ENCODE measurements at places on chromosomes 7 and 10. TPM values are rescaled to one million over a fixed set of nuclear protein-coding genes. Genes with fewer than 3 reads are reported as not detected.

GRID2IP gene
- total RNA-seq, result not detected

TMEM139 gene
- 0.71 TPM for total RNA-seq

TRIM73 gene
- 1.4 TPM for total RNA-seq

- DNase-seq, result no peak
- no peak overlapping the region for H3K4me3 ChIP-seq
- H3K36me3 ChIP-seq, result no peaks in the 10 kb centered on the region
- no peak overlapping the region for H3K27ac ChIP-seq
- H3K27me3 ChIP-seq, result no peaks in the 10 kb centered on the region
Measured at GRCh38 chr10:20552382-20552781, 344.7 kb downstream of the NEBL start.

DNA sequence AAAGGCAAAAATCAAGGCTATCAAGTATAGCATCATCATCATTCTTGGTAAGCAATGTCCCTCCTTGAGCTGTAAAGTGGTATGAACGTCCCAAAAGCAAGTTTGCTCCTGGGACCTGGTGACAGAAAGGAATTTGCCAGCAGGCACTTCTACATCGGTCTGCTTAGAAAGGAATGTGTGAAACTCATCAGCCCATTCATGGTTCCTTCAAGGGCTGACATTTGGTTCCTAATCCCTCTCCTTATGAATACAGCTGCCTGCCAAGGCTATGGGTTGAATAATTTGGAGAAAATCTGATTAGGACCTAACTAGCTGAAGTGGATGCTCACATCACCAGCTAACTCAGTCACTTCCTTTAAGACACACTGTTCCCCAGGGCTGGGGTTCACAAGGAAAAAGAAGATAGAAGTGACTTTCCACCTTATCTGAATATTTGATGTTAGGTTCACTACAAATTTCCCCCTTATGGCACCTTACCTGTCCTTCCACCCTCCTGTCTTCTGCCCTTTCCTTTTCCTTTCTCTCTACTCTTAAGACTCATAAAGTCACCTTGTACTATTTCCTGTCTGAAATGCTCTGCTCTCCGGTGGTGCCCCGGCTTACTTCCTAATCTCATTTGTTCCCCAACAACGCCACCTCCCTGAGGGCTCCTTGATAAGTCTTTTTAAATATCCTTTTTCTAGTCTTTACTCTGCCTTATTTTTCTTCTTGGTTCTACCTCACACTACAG is 187.1 kb downstream of the NPSR1 start:
- no peak for DNase-seq
- no peaks in the 10 kb centered on the region for H3K36me3 ChIP-seq

- no peak for DNase-seq
- H3K36me3 ChIP-seq, result peaks cover 35% of the 10 kb centered on the region
- H3K27me3 ChIP-seq, result no peaks in the 10 kb centered on the region
- peaks cover 19% of the 10 kb centered on the region for H3K4me1 ChIP-seq
- H3K27ac ChIP-seq, result peak overlapping the region; percentile 93
Measured at GRCh38 chr7:98879198-98879978, 1.1 kb downstream of the TRRAP start.

- no peak overlapping the region for H3K27ac ChIP-seq
- H3K4me1 ChIP-seq, result peaks cover 11% of the 10 kb centered on the region
- no peak for DNase-seq
- H3K4me3 ChIP-seq, result no peak overlapping the region
- H3K36me3 ChIP-seq, result no peaks in the 10 kb centered on the region
Measured at GRCh38 chr10:13820119-13820963, 233.6 kb downstream of the PRPF18 start.

- H3K27ac ChIP-seq, result no peak overlapping the region
- no peak for DNase-seq
- H3K4me3 ChIP-seq, result no peak overlapping the region
- no peaks in the 10 kb centered on the region for H3K4me1 ChIP-seq
- H3K27me3 ChIP-seq, result no peaks in the 10 kb centered on the region
Measured at GRCh38 chr7:120412139-120413050, 139.4 kb downstream of the KCND2 start.

- no peaks in the 10 kb centered on the region for H3K36me3 ChIP-seq
- no peaks in the 10 kb centered on the region for H3K27me3 ChIP-seq
- no peak for DNase-seq
Measured at GRCh38 chr10:93741367-93741766, 16.4 kb upstream of the LGI1 start.

DNA sequence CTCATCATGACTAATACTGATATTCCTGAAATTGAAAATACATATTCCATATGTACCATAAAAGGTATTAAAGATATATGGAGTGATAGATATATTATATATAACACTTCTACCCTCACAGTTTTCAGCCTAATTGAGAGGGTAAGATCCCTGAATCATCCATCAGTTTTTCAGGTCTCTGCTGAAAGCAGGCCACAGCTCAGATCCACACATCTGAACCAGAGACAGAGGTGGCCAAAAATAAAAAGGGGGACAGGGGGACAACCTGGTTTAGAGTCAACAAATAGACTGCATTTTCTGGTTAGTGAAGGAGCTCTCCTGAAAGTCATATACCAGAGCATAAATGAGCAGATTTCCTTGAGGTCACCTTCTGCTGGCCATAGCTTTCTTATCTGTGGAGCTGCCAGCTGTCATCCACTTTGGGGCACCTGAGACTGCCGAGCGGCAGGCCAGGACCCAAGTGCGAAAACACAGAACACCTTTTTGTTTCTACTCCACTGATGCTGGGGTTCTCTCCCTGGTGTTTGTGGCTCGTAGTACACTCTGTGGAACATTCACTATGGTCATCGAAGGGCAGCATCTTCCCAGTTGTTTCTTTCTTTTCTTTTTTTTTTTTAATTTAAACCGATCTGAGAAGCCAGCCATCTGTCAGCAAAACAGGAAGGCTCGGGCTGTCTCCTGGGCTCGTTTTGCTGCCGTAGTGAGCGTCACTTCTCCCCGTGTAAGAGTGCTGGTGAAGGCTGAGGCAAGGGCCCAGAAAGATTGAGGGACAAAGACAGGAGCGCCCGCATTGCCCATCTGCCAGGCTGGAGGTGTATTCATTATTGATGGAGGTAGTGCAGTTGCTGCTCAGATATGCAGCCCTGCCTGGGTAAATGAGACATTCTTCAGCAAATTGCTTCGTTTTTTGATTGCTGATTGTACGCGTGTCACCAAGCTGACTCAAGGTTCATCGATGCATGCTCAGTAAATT is 13.5 kb downstream of the IKZF1 start:
- H3K27ac ChIP-seq, result no peak overlapping the region
- H3K27me3 ChIP-seq, result no peaks in the 10 kb centered on the region
- no peaks in the 10 kb centered on the region for H3K4me1 ChIP-seq
- no peaks in the 10 kb centered on the region for H3K36me3 ChIP-seq
- H3K4me3 ChIP-seq, result no peak overlapping the region
- DNase-seq, result no peak

DNA sequence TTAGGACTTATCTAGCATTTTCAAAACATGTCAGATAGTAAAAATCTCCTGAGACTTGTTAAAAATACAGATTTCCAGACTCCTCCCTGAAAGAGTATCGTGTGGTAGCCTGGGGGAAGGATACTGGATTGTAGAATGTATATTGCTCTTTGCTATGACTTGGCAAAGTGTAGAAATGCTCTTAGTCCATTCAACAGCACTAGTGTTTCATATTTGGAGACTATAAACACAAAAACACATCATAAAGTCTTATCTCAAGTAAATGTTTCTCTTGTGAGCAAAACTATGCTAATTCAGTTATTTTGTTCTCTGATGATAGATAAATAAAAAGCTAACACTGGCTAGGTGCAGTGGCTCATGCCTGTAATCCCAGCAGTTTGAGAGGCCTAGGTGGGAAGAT is 137.5 kb upstream of the PRPS1L1 start:
- no peaks in the 10 kb centered on the region for H3K36me3 ChIP-seq
- no peaks in the 10 kb centered on the region for H3K27me3 ChIP-seq
- DNase-seq, result no peak
- H3K4me1 ChIP-seq, result no peaks in the 10 kb centered on the region
- H3K27ac ChIP-seq, result no peak overlapping the region
- no peak overlapping the region for H3K4me3 ChIP-seq
